Retina (tissue), 1 donor: ENCODE measurements at places on chromosomes 3 and 15.

DNA sequence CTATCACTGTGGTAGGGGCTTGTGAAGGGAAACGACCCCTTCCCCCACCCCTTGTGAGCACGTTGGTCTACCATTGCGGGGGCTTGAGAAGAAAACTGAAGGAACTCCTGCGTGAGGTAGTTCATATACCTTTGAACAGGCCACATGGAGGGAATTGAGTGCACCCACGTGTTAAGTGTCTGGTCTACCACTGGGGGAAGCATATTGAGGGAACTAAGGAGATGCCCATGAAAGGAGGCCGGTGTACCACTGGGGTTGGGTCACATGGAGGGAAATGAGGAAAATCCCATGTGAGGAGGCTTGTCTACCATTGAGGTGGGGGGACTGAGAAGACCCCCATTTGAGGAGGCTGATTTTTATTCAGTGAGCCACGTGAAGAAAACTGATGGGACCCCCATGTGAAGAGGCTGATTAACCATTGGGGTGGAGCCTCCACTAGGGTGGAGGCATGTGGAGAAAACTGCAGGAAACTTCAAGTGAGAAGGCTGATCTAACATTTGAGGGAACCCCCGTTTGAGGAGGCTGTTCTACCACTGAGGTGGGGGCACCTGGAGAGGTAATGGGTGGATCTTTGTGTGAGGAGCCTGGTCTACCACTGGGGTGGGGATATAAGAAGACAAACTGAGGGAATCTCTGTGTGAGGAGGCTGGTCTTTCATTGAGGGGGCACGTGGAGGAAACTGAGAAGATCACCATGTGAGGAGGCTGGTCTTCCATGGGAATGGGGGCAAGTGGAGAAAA, 163.2 kb downstream of the FBLN2 start:
- no peak for DNase-seq

DNA sequence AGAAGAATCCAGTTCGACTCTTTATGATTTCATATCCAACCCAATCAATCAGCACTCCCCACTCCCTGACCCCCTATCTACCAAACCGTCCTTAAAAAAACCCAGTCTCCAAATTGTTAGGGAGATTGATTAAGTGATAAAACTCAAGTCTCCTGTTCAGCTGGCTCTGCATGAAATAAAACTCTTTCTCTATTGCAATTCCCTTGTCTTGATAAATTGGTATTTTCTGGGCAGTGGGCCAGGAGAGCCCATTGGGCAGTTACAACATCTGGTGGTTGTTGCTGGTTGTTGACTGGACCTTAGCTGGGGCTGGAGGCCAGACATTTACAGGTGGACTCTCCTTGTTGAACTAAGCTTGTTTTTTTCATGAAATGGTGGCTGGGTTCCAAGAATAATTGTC, 642.3 kb downstream of the ROBO2 start:
- DNase-seq = no peak

DNA sequence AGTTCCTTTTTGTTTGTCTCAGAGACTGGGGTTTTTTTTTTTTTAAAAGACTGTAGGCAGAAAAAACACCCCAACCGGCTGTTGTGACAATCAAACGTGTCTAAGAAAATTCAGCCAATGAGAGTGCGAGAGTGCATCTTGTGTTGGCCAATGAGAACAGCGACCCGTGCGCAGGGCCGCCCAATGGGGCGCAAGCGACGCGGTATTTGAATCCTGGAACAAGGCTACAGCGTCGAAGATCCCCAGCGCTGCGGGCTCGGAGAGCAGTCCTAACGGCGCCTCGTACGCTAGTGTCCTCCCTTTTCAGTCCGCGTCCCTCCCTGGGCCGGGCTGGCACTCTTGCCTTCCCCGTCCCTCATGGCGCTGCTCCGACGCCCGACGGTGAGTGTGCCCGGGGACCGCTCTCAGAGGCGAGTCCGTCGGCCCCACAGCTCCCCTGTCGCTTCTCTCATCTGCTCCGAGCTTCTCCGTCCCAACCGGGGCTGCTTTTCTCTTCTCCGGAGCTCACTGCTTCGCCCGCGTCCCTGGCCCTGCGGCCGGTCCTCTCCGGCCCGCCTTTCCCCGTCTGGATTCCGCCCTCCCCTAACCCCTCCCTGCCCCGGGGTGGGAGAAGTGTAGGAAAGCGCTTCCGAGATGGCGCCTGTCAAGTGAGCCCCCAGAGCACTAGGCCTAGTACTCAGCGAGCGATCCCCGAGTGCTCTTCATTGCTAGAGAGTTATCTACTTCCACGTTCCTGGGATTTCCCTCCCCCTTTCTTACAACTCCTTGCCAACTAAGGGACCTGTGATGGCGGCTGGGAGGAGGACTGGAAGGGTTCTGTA, at the start of gene CCNB2:
Gene CCNB2 (plus strand): TSS at position 235 of the 821 bp plus-strand sequence. CDS start 123 bp downstream, at position 358.
- peak; percentile 94 for DNase-seq

- DNase-seq = no peak
Observed at GRCh38 chr15:45307230-45307924, 55.3 kb downstream of the SLC28A2 start.

DNA sequence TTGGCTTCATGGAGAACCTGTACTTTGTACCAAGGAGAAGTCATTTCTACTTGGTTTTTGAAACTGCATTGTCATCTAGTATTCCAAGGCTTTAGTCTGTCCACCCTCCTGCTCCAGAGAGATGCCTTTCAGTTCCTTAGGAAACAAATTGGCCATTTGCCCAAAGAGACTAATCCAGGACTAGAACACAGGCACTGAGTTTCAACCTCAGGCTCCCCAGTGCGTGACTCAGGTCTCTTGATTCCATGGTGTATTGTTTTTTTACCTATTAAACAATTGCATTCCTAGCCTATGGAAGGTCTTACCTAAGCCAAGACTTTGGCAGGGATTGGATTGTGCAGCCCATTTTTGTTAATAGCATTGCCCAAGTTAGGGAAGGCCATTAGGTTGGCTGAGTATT, 214.8 kb upstream of the CTDSPL start:
- no peak for DNase-seq

- no peak for DNase-seq
Observed at GRCh38 chr3:133717424-133717823, 28.8 kb upstream of the TF start.

GRCh38 chr3:124699686-124700396, 30.4 kb upstream of the UMPS start:
- DNase-seq = no peak

GRCh38 chr15:69026355-69026754, 11.9 kb downstream of the NOX5 start:
- no peak for DNase-seq

GRCh38 chr15:60152386-60152785, 148.3 kb downstream of the FOXB1 start:
- DNase-seq = no peak

DNA sequence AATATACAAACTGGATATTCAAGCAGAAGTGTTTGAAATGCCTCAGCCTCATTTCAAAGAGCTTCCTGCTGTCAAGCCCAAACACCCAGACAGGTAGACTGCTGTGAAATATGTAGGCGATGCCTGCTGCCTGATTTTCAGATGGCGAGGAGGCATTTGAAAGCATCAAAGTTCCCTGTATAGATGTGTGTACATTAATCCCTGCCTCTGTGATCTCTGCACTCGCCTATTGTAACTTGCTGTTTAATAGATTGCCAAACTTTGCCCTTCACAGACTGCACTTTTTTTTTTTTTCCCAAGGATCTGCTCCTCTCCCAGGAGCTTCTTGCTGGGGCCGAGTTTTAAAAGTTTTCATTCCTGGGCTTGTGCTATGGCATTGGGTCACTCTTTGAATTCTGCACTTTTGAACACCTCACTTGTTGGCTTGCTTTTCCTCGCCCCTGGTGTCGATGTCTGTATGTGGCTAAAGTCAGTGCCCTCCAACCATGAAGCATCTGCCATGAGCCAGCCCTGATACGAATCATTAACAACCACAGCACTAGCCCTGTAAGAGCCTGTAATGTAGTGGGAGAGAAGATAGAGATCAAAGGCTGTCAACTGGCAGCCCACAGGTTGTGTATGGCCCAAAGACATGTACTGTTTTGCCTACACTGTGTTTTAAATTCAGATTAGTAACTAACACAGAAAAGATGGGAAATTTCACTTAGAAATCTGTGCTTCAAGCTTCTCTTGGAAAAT, 287.6 kb upstream of the ICE2 start:
- DNase-seq = no peak

DNA sequence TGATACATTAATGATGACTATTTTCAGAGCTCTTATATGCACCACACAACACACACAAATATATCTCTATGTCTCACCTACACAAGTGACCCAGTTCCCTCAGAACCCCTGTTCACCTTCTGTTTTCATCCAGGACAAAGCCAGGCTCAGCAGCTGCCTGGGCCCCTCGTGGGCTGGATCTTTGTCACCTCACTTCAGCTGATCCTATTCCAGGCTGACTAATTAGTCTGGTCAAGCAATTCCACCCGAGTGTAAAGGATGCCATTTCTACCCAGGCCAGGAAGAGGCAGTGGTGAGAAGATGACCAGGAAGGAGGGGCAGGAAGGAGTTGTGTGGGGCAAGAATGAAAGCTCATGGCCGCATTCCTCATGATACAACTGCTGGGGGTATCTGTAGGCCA, 62.3 kb downstream of the DHX30 start:
- DNase-seq = no peak

- no peak for DNase-seq
Observed at GRCh38 chr15:47041301-47041700, 676.0 kb upstream of the SEMA6D start.

GRCh38 chr3:196991581-196992460, 23.2 kb upstream of the PIGZ start:
- DNase-seq = no peak

DNA sequence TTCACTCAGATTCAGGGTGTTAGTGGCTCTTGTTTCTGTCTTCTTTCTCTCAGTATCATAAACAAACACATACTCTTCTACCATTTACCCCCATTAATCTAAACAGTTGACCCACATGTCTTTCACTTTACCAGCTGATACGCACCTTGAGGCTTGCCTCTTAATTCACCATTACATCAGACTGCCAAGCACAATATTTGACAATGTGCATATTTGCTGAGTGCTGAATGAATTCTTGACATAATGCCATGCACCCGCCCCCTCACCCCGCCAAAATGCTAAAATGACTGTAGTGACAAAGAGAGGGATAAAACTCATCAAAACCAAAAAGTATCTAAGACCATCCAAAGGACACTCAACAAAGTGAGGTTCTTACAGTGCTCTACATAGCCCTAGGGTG, 57.4 kb downstream of the NGLY1 start:
- DNase-seq = no peak

- no peak for DNase-seq
Observed at GRCh38 chr3:194781617-194782016, 95.9 kb downstream of the FAM43A start.

GRCh38 chr15:56894601-56895000, 23.8 kb upstream of the TCF12 start:
- DNase-seq = no peak

DNA sequence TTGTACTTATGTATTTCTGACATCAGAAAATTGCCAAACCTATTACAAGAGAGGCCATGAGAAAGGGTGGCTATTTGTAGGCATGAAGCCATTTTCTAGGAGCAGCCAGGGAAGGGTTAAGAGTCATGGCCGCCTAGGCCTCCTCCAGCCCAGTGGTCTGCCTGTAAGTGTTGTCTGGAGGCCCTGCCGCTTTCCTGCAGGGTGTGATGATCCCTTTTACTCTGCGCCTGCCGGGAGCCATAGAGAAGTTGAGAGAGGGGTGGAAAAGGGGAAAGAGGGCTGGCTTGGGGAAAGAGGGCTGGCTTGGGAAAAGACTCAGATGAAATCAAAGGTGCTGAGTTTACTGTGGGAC, 29.1 kb upstream of the KCTD6 start:
- no peak for DNase-seq

- no peak for DNase-seq
Observed at GRCh38 chr3:15283702-15284101, 48.7 kb downstream of the SH3BP5 start.

DNA sequence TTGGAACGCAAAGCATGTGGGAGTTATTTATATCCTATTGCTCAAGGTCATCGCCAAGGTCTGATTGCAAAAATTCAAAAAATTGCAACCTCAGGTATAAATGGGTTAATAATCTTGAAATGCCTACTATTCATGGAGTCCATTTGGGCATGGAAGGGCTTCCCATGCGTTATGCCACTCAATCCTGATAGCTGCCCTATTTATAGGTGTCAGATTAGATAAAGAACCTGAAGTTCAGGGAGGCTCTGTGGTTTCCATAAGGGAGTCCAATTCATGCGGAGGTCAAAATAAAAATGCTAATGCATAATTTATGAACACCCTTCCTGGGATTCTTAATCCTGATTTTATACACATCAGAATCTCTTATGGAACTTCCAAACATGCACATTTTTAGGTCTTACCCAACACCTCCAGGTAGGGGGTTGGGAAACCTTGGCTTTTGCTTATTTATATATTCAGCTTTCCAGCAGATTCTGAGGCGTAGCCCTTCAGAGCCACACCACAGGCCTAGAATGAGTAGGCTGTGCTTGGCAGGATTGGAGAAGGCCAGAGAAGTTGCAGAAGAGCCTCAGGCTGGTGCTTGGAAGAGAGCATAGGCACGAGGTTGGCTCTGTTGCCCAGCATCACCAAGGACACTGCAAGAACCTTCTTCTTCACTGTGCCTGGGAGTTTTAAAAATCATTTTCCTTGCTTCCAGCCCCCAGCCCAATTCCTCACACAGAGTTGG, 324.4 kb upstream of the CFAP20DC start:
- DNase-seq = peak; percentile 34

- no peak for DNase-seq
Observed at GRCh38 chr3:16119887-16120286, 54.6 kb upstream of the GALNT15 start.

GRCh38 chr3:96779810-96780209, 34.6 kb upstream of the EPHA6 start:
- DNase-seq = no peak

- no peak for DNase-seq
Observed at GRCh38 chr3:186540835-186541226, 3.3 kb downstream of the CRYGS start.

DNA sequence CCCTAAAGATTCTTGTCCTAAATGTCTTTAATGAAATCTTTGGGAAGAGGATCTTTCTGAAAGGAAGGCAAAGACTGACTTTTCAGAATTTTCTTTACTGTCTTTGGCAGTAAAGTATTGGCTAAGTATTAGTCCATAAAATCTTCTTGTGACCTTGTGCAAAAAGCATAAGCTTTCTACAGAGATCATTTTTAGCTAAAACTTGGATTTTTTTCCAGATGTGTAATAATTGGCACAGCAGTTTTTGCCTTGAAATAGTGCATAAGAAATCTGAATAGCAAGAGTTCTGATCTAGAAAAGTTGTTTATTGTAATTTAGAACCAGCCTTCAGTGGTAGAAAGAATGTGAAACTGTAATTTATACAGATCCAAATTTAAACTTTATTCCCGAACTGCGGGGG, 122.8 kb upstream of the CGNL1 start:
- DNase-seq = no peak

GRCh38 chr3:176055836-176056235, 1141.4 kb downstream of the TBL1XR1 start:
- no peak for DNase-seq

GRCh38 chr3:31802981-31803740, 177.9 kb downstream of the OSBPL10 start:
- no peak for DNase-seq

GRCh38 chr15:74235962-74236361, at the start of gene CCDC33:
TSS of gene CCDC33 (plus strand) at chr15:74236326. CDS start at chr15:74236720, 394 bp downstream.
- DNase-seq = no peak
